ENCODE measurements at places on chromosomes 4 and X. TPM values are rescaled to one million over a fixed set of nuclear protein-coding genes. Genes with fewer than 3 reads are reported as not detected.

The CLCN3 gene
- total RNA-seq = 35.8 TPM

The GIMD1 gene
- total RNA-seq = not detected

The SATL1 gene
- total RNA-seq = 0.79 TPM

GRCh38 chrX:39850630-39851152 lies 247.1 kb downstream of the BCOR start:
- no peaks in the 10 kb centered on the region for H3K36me3 ChIP-seq
- no peak overlapping the region for H3K27ac ChIP-seq
- no peaks in the 10 kb centered on the region for H3K27me3 ChIP-seq
- DNase-seq = no peak
- H3K4me3 ChIP-seq = no peak overlapping the region

DNA sequence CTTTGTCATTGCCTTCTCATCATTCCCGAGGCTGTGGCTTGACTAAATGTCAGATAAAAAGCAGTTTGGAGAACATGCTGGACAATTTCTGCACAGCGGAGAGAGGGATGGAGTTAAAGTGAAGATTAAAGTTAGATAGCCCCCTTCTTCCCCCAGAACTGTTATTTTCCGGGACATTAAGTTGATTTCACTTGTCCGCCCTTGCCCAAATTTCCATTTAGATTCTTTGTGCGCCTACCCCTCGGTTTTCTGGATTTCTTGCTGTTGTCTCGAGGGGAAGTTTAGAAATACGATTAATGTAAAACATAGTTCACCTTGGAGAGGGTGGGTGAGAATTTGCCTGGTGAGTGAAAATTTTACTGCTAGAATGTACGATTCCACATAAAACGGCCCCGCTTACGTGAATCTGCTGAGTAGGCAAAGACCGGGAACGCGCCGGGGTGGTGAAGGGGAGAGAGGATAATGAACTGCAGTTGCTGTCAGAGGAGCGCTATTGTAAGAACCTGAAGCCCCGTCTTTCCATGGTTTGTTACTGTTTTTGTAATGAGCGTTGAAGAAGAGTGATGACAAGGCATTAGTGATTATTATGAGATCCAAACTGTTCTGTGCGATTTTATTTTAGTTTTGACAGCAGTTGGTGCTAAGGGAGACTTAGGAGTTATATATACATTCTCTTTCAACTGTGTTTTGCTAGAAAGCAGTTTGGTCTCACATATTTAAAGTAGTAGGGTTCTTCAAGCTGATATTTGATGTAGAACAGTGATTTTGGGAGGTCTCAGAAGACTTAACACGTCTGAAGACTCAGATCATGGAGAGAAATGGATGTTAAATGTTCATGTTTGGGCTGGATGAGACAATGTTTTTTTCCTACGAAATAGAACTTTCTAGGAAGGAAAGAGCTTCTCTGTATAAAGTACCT lies 73.0 kb downstream of the AFF1 start:
- DNase-seq = peak; percentile 43
- no peak overlapping the region for H3K27ac ChIP-seq

DNA sequence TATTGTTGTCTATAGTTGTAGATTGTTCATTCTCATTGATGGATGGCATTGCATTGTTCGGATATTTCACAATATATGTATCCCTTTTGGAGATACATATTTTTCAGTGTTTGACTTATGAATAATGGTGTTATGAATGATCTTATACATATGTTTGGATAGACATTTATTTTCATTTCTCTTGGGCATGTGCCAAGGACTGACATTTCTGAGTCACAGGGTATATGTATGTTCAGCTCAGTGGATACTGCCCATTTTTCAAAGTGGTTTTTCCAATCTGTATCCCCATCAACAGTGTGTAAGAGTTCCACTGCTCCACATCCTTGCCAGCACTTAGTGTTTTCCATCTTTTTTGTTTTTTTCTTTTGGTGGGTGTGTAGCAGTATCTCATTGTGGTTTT lies 45.0 kb upstream of the RAB40AL start:
- no peak for DNase-seq
- no peak overlapping the region for H3K4me3 ChIP-seq
- H3K4me1 ChIP-seq = no peaks in the 10 kb centered on the region
- H3K27me3 ChIP-seq = no peaks in the 10 kb centered on the region

DNA sequence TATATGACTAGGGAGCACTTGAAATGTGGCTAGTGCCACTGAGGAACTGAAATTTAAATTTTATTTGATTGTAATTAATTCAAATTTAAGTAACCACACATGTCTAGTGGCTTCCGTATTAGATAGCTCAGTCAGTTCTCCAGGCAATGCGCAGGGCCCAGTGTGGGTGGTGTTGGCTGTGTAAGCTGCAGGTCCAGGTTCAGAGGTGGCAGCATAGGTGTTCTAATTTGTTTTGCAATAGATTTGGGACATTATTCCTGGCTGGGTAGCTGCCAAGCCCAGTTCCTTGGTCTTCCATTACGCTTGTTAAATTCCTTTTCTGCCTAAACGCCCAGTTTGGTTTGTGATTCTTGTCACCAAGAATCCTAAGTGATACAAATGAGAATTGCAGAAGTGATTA lies 79.5 kb downstream of the FAM184B start:
- H3K36me3 ChIP-seq = no peaks in the 10 kb centered on the region
- H3K27me3 ChIP-seq = no peaks in the 10 kb centered on the region
- H3K4me3 ChIP-seq = no peak overlapping the region
- no peak overlapping the region for H3K27ac ChIP-seq

Measured in Karpas-422 (cell line).